SJSA1 (cell line): ENCODE measurements at places on chromosomes 1 and 21.

DNA sequence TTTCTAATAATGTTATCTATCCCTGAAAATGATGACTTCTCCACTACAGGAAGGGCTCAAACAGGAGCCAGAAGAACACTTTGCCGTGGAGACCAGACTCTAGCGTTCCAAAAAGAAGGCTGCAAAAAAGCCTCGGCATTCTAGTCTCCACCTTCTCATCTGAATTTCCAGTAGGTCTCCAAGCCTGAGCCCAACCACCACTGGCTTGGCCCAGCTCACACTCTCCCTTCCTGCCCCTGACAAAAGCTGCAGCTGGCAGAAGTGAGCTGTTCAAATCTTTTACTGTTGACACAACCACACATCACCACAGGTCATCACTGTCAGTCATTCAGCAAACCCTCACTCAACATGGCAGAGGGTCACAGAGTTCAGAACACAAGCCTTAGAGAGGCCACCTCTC is 69.3 kb downstream of the CAMK2N1 start:
- peak; percentile 15 for DNase-seq

GRCh38 chr1:110597966-110598365 is 8.2 kb downstream of the KCNA2 start:
- DNase-seq = no peak

- DNase-seq = peak; percentile 81
These were observed 9.3 kb upstream of the CAPN2 start for GRCh38 chr1:223702735-223703667.

GRCh38 chr1:9842073-9842711 is 18.4 kb upstream of the CLSTN1 start:
- DNase-seq = no peak

DNA sequence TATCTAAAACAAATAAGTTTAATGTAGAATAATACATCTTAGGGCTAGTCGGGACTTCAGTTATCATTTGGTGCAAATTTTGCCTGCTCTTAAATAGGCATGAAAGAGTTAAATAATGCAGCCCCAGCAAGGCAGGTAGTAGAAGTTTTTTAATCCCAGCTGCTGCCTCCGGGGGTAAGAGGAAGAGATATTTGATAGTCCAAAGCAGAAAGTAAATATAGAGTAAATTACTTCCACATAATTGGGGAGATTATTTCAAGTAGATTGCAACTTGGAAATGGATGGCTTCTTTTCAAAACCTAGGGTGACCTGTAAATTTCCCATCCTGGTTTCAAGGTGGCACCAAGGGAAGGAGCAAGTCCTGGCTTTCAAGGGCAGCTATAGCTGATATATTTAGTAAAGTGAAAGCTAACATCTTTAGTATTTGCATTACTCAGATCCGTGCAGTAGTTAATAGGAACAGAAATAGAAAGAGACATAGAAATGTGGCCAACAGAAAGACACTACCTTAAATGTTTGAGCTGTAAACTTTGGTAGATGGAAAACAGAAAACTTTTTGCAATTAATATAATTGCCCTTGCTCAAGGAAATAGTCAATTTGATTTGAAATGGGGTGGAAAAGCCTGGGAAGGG is 109.1 kb downstream of the LMO4 start:
- no peak for DNase-seq

GRCh38 chr21:45283035-45283610 is 4.6 kb downstream of the POFUT2 start:
- DNase-seq = no peak

DNA sequence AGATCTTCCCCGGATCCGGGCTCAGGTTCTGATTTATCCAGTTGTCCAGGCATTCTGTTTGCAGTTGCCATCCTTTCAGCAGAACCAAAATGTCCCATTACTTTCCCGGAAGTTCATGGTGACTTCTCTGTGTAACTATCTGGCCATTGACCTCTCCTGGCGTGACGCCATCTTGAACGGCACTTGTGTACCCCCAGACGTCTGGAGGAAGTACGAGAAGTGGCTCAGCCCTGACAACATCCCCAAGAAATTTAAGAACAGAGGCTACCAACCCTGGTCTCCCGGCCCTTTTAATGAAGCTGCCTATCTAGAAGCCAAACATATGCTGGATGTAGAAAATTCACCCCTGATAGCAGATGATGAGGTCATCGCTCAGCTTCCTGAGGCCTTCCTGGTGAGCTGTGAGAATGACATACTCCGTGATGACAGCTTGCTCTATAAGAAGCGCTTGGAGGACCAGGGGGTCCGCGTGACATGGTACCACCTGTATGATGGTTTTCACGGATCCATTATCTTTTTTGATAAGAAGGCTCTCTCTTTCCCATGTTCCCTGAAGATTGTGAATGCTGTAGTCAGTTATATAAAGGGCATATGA is 22.4 kb downstream of the AADACL4 start:
- DNase-seq = no peak

DNA sequence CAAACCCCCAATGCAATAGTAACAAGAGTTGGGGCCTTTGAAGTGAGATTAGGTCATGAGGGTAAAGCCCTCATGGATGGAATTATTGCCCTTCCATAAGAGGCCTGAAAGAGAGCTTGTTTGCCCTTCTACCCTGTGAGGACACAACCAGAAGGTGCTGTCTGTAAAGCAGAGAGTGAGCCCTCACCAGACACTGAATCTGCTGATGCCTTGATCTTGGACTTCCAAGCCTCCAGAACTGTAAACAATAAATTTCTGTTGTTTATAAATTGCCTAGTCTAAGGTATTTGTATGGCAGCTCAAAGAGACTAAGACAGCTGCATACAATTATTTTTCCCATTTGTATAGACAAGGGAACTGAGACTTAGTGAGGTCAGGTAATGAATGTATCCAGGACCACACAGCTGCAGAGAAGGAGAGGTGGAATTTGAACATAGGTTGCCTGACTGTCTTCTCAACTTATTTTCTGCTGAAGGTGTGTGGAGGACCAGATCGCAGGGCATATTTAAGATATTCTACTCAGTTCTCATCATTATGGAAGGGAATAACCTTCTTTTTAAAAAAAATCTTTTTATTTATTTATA is 18.7 kb downstream of the IL23R start:
- DNase-seq = no peak

- peak; percentile 59 for DNase-seq
These were observed 12.3 kb upstream of the SDC3 start for GRCh38 chr1:30920827-30921226.

GRCh38 chr1:53369034-53369750 is 41.3 kb upstream of the LRP8 start:
- no peak for DNase-seq

DNA sequence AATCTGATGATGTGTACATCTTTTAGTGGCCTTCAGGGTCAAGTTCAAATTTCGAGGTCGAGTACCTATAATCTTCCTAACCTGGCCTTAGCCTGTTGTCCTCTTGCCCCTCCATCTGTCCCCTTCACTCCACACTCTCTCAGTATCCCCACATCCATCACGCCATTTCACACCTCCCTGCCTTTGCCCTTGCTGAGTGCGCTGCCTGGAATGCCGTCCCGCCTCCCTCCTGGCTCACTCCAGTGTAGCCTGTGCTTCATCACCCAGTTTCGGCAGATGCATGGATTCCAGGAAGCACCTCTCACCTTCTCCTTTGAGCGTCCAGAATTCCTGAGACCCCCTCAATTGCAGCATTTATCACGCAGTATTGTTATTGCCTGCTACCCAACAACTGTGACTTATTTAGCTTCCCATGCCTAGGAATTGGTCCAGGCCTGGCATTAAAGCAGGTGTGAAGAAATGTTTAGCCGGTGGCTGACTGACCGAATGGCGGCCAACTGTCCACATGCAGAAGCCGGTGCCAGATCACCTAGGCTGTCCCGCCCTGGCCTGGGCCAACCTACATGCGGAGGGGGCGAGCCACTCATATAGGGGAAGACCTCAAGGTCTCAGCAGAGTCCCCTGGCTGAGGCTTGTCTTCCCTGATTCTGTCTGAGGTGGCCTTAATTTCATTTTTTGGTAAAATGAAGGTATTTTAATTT is 34.5 kb downstream of the MYOM3 start:
- DNase-seq = no peak

DNA sequence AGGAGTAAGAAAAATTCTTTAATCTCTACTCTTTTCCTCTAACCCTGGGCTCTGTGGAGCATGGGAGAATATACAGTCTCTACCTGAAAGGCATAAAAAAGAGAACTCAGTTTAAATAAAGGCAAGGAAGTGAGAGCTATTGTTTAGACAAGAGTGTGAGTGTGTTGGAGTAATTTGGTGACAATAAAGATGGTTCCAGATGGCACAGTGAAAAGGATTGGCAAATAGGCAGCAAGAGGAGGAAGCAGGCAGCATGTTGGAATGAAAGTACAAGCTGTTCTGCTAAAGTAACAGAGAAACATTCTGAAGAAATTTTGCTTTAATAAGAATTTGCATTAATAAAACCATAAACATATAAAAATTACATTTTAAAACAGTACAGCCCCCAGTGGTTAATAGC is 163.4 kb downstream of the DNM3 start:
- DNase-seq = no peak
